ENCODE measurements at places on chromosomes 13 and 19.

DNA sequence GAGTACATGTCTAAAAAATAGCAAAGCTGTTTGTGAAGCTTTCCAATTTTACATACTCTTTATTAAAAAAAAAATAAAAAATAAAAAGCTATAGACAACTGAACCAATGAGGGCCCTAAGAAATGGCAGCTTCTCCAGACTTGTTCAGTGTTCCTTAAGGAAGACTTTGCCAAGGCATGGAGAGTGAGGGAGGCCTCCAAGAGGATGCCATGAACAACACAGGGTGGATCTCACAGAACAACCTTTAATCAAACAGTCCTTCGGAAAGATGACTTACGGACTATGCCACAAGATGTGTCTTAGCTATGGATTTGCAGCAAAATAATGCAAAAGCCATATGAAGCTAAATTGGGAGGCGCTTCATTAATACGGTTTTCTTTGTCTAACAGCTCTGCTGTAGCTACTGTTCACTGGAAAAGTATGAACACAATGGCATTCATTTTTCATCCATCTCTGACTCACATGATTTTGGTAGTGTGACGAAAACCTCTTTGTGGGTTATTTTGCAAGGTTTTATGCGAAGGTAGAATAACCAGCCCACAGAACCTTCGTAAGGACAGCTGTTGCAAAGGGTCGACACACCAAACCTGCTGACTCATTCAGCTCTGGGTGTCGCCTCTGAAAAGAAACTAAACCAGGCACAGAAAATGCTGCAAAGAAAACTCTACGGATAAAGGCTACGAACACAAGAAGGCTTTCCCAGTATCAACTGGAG is 27.7 kb downstream of the EFNB2 start:
- DNase-seq: no peak

DNA sequence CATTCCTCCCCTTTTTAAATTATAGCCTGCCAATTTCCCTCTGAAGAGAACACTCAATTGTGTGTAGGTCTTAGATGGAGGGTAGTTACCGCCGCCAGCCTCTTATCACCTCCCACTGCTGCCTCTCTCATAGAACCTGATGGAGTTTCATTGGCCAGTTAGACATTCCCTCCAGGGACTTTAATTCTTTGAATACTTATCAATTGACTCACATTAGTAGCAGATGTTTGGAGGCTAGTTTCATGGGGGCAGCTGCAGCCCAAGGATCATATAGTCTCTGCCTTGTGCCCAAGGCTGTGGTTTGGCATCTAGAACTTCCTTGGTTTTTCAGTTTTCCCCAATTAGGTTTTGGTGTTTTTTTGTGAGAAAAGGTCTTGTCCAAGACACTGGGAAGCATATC is 318.9 kb upstream of the HTR2A start:
- DNase-seq: no peak

GRCh38 chr13:37409756-37410155 is 188.8 kb downstream of the POSTN start:
- no peak for DNase-seq

DNA sequence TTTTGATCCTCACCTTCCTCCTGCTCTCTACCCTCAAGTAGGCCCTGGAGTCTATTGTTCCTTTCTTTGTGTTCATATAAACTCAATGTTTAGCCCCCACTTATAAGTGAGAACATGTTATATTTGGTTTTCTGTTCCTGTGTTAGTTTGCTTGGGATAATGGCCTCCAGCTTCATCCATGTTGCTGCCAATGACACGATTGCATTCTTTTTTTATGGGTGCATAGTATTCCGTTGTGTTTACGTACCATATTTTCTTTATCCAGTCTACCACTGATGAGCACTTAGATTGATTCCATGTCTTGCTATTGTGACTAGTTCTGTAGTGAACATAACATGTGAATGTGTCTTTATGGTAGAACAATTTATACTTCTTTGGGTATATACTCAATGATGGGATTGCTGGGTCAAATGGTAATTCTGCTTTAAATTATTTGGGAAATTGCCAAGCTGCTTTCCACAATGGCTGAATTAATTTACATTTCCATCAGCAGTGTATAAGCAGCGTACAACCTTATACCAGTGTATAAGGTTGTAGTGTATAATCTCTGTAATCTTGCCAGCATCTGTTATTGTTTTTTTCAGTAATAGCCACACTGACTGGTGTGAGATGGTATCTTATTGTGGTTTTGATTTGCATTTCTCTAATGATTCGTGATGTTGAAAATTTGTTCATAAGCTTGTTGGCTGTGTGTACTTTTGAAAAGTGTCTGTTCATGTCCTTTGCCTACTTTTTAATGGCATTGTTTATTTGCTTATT is 288.9 kb downstream of the KCNRG start:
- DNase-seq: no peak

GRCh38 chr13:20953245-20953931 is 50.8 kb upstream of the XPO4 start:
- DNase-seq: no peak

DNA sequence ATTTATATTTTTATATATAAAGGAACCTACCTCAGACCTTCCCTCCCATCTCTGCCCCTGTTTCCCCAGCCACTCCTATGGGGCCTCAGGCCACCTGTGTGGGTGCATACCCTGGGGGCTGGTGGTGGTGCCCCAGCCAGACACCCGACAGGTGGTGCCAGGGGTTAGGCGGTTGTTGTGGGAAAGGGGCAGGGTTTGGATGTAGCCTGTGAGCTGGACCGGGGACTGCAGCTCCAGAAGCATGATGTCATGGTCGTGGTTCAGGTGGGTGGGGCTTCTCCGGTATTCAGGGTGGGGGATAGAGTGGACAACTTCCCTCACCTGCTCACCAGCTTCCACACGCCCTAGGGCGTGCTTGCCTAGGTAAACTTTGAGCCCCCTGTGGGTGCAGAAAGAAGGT is 5.2 kb downstream of the KLK13 start:
- no peak for DNase-seq

DNA sequence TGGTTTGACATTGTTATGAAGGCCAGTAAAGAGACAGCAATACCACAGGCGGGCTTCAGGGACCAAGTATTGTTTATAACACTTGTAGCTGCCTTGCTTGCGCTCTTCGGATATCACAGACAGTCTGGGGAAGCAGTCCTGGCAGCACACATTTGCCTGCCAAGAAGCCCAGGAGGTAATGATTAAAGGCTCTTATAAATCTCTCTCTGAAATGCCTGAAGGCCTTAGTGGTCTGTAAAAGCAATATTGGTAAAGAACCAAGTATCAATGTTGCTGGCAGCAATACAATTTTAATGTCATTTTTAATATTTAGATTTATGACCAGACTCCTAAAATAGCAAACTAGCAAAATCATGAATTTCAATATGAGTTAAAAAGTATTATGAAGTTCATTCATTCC is 1312.4 kb downstream of the PCDH9 start:
- DNase-seq: no peak

DNA sequence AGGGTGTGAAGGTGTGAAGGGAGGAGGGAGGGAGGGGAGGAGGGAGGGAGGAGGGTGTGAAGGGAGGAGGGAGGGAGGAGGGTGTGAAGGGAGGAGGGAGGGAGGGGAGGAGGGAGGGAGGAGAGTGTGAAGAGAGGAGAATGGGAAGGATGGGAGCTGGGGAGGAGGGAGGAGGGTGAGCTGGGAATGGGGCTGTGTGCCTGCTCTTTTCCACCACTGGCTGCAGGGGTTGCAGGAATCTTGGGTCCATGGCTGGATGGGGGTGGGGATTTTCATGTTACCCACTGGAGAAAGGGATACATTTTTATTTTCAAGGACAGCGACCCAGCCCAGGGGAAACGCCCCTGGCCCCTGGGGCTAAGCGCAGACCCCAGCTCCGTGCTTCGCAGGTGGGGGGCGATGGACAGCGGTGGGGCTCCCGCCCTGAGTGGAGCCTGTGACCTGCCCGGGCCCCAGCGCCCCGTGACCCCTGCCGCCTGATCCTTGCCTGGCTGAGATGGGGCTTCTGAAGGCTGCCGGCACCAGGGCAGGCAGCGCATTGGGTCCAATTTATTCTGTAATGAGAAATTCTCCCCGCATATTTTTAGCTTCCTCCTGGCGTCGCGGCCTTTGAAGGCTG is 3.0 kb upstream of the EFNA2 start:
- no peak for DNase-seq

- DNase-seq: peak; percentile 59
These were observed 11.3 kb downstream of the EPS8L1 start for GRCh38 chr19:55086730-55087541.

GRCh38 chr13:45882626-45883025 is 31.1 kb upstream of the SIAH3 start:
- no peak for DNase-seq

GRCh38 chr19:58544591-58545285 is 874 bp downstream of the TRIM28 start:
- DNase-seq: no peak

DNA sequence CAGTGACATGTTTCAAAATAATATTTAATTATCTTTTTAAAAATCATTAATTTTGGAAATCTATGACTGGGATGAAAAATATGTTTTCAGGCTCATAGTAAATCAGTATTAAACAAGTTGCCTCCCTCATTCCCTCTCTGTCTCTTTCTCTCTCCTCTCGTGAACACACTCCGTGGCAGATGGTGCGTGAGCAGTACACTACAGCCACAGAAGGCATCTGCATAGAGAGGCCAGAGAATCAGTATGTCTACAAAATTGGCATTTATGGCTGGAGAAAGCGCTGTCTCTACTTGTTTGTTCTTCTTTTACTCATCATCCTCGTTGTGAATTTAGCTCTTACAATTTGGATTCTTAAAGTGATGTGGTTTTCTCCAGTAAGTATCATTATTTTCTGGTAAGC is 22.7 kb downstream of the SGCG start:
- DNase-seq: no peak

DNA sequence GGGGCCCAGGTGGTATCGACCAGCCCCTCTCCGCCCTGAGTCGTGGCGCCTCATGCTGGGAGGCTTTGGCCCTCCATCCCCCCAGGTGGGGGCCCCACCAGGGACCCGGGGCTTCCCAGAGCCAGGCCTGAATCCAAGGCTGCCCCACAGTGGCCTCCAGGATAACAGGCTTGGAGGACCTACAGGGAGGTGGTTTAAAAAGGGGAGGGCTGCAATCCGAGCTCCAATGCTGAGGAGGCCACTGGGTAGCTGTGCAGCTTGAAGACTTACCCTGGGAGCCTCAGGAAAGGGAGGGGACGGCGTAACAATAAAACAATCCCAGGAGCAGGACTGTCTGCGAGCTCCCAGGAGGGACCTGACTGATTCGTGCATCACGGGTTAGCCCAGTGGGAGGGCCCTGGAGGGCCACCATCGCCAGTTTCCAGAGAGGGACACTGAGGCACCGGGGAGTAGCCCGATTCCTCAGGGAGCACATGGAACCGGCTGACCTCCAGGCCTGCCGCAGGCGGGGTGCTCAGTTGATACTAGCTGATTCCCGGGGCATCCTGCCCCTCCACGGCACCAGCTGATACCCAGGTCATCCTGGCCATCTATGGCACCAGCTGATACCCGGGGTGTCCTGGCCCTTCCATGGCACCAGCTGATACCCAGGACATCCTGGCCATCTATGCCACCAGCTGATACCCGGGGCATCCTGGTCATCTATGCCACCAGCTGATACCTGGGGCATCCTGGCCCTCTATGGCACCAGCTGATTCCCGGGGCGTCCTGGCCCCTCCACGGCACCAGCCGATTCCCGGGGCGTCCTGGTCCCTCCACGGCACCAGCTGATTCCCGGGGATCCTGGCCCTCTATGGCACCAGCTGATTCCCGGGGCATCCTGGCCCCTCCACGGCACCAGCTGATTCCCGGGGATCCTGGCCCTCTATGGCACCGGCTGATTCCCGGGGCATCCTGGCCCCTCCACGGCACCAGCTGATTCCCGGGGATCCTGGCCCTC is 3.7 kb upstream of the C2CD4C start:
- no peak for DNase-seq

GRCh38 chr19:3697671-3698385 is 2.4 kb downstream of the PIP5K1C start:
- DNase-seq: no peak
